IPS DF 6.9 (cell line): ENCODE measurements at places on chromosomes 7 and 10.

DNA sequence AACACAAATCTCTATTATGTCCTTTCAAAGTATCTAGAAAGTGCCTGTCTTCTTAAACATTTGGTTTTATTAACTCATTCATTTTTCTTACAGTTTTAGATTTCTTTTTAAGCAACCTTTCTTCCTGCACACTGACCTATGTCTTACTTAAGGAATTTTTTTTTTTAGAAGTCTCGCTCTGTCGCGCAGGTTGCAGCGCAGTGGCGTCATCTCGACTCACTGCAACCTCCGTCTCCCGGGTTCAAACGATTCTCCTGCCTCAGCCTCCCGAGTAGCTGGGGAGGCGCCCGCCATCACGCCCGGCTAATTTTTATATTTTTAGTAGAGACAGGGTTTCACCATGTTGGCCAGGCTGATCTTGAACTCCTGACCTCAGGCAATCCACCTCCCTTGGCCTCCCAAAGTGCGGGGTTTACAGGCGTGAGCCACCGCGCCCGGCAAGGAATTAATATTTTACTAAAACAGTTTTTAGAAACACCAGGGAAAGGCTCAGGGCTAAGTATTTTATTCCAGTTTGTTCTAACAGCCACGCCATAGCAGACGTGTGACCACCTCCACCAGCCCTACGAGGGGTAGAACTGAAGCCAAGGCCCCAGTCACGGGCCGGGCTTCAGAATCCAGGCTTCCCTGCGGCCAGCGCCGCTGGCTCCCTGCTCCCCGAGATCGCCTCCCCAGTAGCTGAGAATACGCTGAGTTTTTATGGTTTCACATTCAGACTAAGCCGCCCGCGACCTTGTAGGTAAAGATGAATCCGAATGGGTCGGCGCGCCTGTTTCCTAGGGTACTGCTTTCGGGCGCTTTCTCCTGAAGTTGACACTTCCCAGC lies 941 bp upstream of the LUC7L2 start:
- no peaks in the 10 kb centered on the region for H3K36me3 ChIP-seq
- no peak overlapping the region for H3K27ac ChIP-seq
- H3K4me1 ChIP-seq: 0 out of 2 replicates have a peak, but pooled peaks cover 3% of the 10 kb centered on the region
- no peaks in the 10 kb centered on the region for H3K27me3 ChIP-seq

DNA sequence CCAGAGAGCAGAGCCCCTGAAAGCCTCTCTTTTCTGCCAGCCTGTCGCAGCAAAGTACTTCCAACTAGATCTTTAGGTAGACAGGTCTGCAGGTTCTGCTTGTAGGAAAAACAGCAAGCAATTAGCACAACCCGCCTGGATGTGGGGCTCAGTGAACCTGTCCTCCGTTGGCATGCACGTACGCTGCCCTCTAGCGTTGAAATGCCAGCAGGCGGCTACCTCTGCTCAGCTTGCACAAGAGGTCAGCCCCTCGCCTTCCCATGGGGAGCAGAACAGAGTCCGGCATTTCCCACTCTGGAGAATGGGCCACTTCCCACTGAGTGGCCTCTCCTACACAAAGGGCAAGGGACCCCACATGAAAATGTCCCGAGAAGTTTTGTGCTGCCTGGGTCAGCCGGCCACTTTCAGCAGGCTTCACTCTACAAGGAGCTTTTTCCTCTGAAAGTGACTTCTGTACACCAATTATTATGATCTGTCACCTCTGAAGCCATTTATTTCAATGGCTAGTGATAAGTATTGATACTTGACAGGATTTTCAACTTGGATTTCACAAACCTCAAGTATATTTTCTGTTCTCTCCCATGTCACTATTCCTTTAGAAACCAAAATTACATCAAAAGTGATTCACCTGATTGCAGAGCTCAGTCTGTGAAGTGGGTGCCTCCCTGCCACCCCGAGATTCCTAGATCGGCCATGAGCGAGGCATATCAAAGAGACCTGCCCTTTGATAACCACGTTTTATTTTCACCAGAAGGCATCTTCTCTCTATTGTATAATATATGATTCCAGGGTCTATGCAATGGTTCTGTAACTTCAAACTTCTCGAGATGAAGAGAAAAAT lies 56.7 kb downstream of the JCAD start:
- peak; percentile 66 for DNase-seq
- H3K36me3 ChIP-seq: no peaks in the 10 kb centered on the region
- H3K4me1 ChIP-seq: 0 out of 2 replicates have a peak, but pooled peaks cover 2% of the 10 kb centered on the region
- no peak overlapping the region for H3K4me3 ChIP-seq

GRCh38 chr10:97907211-97907610 lies 57.6 kb downstream of the GOLGA7B start:
- H3K27me3 ChIP-seq: no peaks in the 10 kb centered on the region
- H3K4me3 ChIP-seq: no peak overlapping the region
- H3K36me3 ChIP-seq: no peaks in the 10 kb centered on the region
- H3K4me1 ChIP-seq: peaks cover 4% of the 10 kb centered on the region; the same call in 1 of the 2 replicates
- H3K27ac ChIP-seq: no peak overlapping the region
- no peak for DNase-seq

DNA sequence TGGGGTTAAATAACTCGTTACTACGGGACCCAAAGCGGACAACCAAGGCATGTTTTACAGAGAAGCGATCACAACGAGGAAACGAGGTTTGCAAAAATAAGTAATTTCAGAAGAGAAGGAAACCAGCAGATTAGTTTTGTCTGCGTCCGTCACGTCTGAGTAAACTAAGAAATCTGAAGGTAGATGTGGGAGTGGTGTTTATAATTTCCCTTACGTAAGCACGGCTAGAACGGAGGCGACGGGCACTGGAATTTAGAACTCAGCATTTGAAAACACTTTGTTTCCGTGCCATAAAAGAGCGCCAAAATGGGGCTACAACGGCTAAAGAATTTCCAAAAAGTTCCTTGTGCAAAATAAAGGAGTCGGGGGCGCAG lies 718 bp upstream of the UMAD1 start:
- H3K27me3 ChIP-seq: no peaks in the 10 kb centered on the region
- no peak overlapping the region for H3K27ac ChIP-seq
- no peak for DNase-seq
- peak overlapping the region; percentile 96 for H3K4me3 ChIP-seq

GRCh38 chr7:1988533-1988930 lies 244.2 kb downstream of the MAD1L1 start:
- H3K27me3 ChIP-seq: no peaks in the 10 kb centered on the region
- no peak overlapping the region for H3K27ac ChIP-seq
- no peaks in the 10 kb centered on the region for H3K36me3 ChIP-seq
- H3K4me3 ChIP-seq: no peak overlapping the region

GRCh38 chr7:153457746-153458145 lies 594.5 kb upstream of the DPP6 start:
- H3K36me3 ChIP-seq: no peaks in the 10 kb centered on the region
- no peaks in the 10 kb centered on the region for H3K4me1 ChIP-seq
- H3K27me3 ChIP-seq: no peaks in the 10 kb centered on the region
